ENCODE measurements at places on chromosomes 4 and X. TPM values are rescaled to one million over a fixed set of nuclear protein-coding genes. Genes with fewer than 3 reads are reported as not detected.

The LRAT gene
- not detected for total RNA-seq

The GLRA2 gene
- total RNA-seq = not detected

The SLC16A2 gene
- not detected for total RNA-seq

The CACNA1F gene
- total RNA-seq = 1.2 TPM

The SUPT20HL1 gene
- not detected for total RNA-seq

The EMCN gene
- total RNA-seq = not detected

The VSIG1 gene
- 42.3 TPM for total RNA-seq

The MXRA5 gene
- not detected for total RNA-seq

DNA sequence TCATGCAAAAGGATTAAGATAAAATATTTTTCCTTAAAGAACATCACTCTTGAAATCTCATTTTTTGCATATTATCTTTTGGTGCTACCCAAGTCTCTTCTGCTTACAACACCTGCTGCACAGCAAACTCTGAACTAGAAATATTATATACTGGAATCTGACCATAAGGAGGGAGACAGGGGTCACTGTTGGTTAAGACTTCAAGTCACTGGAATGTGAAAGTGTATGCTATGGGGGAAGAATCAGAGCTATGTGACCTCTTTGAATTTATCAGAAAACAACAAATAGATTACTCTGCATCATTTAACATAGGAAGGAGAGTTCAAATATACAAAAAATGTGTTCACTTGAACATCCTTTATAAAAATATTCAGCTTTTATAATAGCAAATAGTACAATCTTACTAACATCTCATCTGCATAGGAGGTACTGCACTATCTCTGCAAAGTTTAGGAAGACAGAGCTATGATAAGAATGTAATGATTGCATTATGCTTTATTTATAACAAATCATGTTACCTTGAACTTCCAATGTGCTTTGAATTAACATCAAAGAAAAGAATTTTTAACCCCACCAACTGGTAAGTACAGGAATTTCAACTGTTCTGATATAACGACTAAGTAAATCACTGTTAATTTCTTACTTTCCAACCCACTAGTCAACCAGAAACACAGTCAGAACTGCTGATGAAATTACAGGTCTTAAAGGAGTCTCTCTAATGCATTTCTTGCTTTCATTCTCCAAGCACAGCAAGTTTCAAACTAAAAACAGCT, 69.8 kb downstream of the ZNF827 start:
- H3K4me3 ChIP-seq = no peak overlapping the region
- no peak for DNase-seq
- no peak overlapping the region for H3K27ac ChIP-seq
- H3K4me1 ChIP-seq = no peaks in the 10 kb centered on the region
- peaks cover 6% of the 10 kb centered on the region for H3K36me3 ChIP-seq
- H3K27me3 ChIP-seq = no peaks in the 10 kb centered on the region

- H3K27me3 ChIP-seq = no peaks in the 10 kb centered on the region
- no peak for DNase-seq
- no peak overlapping the region for H3K4me3 ChIP-seq
- no peaks in the 10 kb centered on the region for H3K4me1 ChIP-seq
- H3K36me3 ChIP-seq = no peaks in the 10 kb centered on the region
- H3K27ac ChIP-seq = no peak overlapping the region
Measured at GRCh38 chrX:39654952-39655351, 442.8 kb downstream of the BCOR start.

GRCh38 chr4:6471307-6472007, 957 bp downstream of the PPP2R2C start:
- H3K4me3 ChIP-seq = no peak overlapping the region
- no peak overlapping the region for H3K27ac ChIP-seq
- no peaks in the 10 kb centered on the region for H3K36me3 ChIP-seq
- H3K4me1 ChIP-seq = no peaks in the 10 kb centered on the region
- H3K27me3 ChIP-seq = no peaks in the 10 kb centered on the region

- no peak for DNase-seq
- H3K27ac ChIP-seq = no peak overlapping the region
- no peak overlapping the region for H3K4me3 ChIP-seq
- H3K4me1 ChIP-seq = no peaks in the 10 kb centered on the region
Measured at GRCh38 chr4:64539234-64539849, 130.1 kb upstream of the TECRL start.

DNA sequence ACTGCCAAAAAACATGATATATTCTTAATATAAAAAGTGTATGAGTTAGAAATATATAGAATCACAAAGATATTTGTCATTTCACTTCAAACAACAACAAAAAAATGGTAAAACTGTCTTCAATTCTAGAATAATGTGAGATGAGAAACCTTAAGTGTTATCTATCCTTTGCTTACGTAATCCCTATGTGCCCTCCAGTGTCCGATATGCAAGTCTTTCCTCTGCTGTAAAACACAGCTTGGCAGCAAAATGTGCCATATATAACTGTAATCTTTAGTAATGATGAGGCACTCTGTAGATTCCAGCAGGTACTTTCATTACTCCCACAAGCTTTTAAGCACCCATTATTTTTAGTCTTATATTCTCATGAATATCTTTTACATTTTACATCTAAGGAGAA, 555.1 kb upstream of the FRG1 start:
- no peaks in the 10 kb centered on the region for H3K4me1 ChIP-seq
- H3K36me3 ChIP-seq = no peaks in the 10 kb centered on the region
- H3K4me3 ChIP-seq = no peak overlapping the region
- H3K27me3 ChIP-seq = no peaks in the 10 kb centered on the region
- DNase-seq = no peak

DNA sequence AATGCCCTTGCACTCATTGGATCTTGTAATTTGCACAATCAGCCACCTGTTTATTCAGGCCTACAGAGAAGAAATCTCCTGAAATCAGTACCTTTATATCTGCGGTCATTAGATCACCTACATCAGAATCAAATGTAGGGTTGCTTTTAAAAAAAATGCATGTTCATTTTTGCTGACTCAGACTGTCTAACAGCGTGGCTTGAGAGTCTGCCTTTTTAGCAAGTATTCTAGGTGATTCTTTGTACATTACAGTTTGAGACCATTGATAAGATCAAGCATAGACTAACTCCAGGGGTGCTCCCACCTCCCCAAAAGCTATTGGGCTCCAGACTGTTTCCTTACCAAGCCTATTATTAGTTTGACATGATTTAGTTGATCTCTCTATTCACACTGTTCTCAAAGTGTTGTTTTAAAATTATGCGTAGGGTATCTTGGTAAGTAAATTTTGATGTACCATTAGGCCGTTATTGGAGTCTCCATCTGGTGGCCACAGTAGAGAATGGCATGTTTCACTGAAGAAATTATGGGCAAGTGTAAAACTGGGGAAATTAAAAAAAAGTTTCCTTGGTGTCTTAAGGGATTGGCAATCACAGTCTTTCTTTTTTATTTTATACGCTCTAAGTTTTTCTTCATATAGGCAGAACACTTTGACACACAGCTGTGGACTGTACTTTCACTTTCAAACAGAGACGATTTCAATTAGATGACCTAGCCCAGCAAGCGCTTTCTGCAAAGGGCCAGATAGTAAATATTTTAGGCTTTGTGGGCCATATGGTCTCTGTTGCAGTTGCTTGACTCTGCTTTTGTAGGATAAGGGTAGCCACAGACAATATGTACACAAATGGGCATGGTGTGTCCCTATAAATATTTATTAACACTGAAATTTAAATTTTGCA, 33.7 kb upstream of the MSL3 start:
- no peaks in the 10 kb centered on the region for H3K4me1 ChIP-seq
- no peaks in the 10 kb centered on the region for H3K36me3 ChIP-seq
- H3K27me3 ChIP-seq = no peaks in the 10 kb centered on the region

- H3K4me1 ChIP-seq = no peaks in the 10 kb centered on the region
- H3K27me3 ChIP-seq = no peaks in the 10 kb centered on the region
- H3K27ac ChIP-seq = no peak overlapping the region
- H3K4me3 ChIP-seq = no peak overlapping the region
Measured at GRCh38 chr4:132691668-132692067, 457.4 kb upstream of the PCDH10 start.

GRCh38 chr4:87844452-87844851, 11.7 kb downstream of the MEPE start:
- H3K4me1 ChIP-seq = peaks cover 8% of the 10 kb centered on the region
- no peak overlapping the region for H3K4me3 ChIP-seq
- H3K27ac ChIP-seq = no peak overlapping the region
- DNase-seq = no peak
- H3K36me3 ChIP-seq = no peaks in the 10 kb centered on the region

DNA sequence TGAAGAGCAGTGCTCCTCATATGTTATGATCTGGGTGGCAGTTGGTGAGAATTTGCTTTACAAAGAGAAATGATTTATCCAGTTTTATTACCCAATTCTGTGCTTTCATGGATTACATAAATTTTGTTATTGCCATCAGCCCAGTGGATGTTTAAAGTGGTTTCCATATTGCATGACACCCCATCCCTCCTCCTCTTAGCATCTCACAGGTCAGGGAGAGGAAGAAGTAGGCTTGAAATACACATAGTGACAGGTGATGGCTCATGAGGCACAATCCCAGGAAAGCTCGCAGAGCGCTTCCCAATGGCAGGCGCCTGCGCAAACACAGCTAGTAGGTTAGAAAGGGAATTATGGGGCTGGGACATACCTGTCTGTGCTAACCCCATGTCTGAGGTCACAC, 47.7 kb upstream of the GATB start:
- no peaks in the 10 kb centered on the region for H3K36me3 ChIP-seq
- H3K27me3 ChIP-seq = no peaks in the 10 kb centered on the region
- H3K27ac ChIP-seq = no peak overlapping the region
- DNase-seq = no peak
- no peaks in the 10 kb centered on the region for H3K4me1 ChIP-seq

DNA sequence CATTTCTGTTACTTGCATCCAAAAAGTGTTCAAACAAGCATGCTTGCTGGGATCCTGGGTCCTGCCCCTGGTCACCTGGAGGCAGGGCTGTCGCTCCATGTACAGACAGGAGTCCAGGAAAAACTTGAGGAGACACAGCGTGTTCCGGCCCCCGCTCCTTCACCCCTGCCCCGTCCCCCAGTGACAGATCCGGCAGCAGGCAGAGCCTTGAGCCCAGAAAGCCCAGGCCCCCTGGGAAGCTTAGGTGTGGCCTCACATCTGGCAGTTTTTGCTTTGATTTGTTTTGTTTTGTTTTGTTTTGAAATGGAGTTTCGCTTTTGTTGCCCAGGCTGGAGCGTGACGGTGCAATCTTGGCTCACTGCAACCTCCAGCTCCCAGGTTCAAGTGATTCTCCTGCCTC, 67.0 kb downstream of the TRMT44 start:
- no peak for DNase-seq
- no peak overlapping the region for H3K4me3 ChIP-seq
- H3K4me1 ChIP-seq = no peaks in the 10 kb centered on the region
- no peaks in the 10 kb centered on the region for H3K36me3 ChIP-seq

DNA sequence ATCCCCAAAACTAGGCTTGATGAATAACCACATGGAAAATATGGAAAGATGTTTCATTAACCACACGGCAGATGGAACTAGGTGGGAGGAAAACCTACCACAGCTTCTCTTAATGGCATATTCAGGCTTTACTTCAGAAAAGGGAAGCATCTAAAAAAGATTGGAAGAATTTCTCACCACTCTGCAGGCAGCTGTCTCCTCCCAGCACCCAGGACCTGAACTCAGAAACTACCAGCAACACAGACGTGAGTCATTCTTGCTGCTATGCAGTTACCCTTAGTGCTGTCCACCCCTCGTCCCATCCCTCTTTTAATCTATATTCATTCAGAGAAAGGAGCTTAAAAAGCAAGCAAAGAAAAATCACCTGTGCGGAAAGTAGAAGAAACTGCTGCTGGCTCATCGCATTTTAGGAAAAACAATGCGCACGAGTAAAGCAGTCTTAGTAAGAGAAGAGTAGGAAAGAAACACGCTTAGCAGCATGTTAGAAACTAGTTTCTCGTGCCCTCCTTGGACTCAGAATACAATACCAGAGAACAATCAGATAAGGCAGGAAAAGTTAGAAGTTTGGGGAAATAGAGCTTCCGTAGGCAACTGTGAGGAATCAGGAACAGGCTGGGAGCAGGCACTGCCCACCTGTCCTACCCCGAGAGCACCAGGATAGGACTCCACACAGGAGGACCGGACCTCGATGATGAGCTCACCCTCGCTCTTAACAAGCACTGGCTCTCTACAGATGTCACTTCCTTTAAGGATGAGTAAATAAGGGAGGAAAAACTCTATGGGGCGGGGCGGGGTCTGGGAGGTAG, 48.1 kb upstream of the ENPP6 start:
- H3K27ac ChIP-seq = no peak overlapping the region
- no peak for DNase-seq
- H3K36me3 ChIP-seq = no peaks in the 10 kb centered on the region
- no peak overlapping the region for H3K4me3 ChIP-seq

DNA sequence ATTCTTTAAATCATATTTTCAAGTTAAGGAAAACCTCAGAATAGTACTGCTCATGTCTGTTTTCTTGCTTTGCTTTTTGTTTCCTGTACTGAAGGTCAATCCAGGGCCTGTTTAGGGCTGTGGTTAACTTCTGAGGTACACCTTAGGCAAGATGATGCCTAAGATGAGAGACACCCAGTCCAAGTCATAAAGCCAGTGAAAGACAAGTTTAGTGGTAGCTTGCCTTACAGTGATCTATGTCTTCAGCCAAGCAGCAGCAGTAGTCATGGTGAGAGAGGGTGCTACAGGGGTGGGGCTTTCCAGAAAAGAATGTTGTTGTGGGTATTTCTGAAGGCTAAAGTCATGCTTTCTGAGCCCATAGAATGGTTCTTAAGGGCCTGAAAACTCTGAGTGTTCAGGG, 173.7 kb downstream of the VSIG4 start:
- no peak overlapping the region for H3K27ac ChIP-seq
- no peak overlapping the region for H3K4me3 ChIP-seq
- H3K27me3 ChIP-seq = no peaks in the 10 kb centered on the region
- H3K4me1 ChIP-seq = peaks cover 19% of the 10 kb centered on the region
- H3K36me3 ChIP-seq = no peaks in the 10 kb centered on the region
- DNase-seq = no peak

DNA sequence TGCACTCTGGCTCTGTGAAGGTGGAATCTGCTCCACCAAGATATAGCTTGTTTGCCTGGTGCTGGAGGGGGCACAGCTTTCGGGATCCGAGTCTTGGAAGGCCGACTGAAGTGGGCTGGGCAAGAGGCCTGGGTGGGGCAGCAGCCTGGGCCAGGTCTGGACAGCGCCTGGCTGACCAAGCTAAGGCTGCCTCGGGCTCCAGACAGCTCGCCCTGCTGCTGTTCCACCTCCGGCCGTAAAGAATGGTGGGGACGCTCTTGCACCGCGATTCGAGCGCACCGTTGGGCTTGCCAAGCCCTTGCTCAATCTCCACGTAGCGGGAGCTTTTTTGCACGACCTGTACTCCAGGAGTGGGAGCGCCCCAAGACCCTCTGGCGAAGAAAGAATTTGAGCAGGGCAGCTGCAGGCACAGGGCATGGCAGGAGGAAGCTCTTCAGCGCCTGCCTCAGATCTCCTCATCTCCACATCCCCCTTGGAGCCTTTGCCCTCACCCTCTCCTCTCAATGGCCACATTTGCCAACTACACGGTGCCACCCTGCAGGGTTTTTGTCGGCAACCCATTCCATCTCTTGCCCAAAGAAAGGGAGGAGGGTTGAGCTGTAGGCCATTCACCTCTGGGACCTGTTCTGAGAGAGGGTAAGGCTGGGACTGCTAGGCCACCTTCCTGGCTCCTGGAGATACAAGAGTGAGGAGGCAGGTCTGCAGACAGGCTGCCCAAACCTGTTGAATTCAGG, 18.9 kb downstream of the CNGA2 start:
- no peak for DNase-seq
- H3K27me3 ChIP-seq = no peaks in the 10 kb centered on the region
- H3K36me3 ChIP-seq = no peaks in the 10 kb centered on the region
- H3K27ac ChIP-seq = no peak overlapping the region

All from naive thymus-derived CD4-positive, alpha-beta T cell (primary cell).